ENCODE measurements at places on chromosomes 6 and 20.

- peak; percentile 79 for DNase-seq
Measured at GRCh38 chr6:111805511-111806164, 67.6 kb downstream of the FYN start.

DNA sequence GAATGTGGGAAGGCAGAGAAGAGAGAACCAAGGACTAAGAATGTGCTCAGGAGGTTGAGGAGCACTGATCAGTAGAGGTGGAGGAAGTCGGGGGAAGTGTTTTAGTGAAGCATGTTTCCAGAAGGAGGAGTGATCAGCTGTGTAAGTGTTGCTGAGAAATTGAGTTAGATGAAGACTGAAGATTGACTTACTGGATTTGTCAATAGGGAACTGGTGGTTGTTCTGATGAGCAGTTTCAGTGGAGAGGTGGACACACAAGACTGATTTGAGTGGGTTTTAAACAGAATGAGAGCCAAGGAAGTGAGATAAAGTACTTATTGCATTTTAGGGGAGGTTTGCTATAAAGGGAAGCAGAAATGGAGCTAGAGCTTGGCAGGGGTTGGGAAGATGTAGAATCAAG lies 182.6 kb downstream of the CDKAL1 start:
- no peak for DNase-seq

- no peak for DNase-seq
Measured at GRCh38 chr20:43535370-43536004, 23.3 kb upstream of the SGK2 start.

DNA sequence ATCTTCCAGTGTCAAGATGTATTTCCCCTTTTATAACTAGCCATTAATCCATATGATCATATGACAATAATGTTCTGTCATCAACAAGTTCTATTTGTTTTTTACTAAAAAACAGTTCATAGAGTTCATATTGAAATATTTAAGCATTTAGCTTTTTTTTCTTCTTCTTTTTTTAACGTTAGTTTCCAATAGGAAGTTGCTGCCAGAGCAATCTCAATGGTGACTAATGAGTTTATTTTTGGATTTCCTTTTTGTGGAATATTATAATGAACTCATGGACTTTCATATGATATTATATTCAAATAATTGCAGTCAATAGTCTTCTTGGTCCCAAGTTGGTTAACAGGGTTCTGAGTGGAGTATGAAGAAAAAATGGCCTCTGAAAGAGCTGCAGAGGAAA lies 343.3 kb downstream of the BCKDHB start:
- no peak for DNase-seq

DNA sequence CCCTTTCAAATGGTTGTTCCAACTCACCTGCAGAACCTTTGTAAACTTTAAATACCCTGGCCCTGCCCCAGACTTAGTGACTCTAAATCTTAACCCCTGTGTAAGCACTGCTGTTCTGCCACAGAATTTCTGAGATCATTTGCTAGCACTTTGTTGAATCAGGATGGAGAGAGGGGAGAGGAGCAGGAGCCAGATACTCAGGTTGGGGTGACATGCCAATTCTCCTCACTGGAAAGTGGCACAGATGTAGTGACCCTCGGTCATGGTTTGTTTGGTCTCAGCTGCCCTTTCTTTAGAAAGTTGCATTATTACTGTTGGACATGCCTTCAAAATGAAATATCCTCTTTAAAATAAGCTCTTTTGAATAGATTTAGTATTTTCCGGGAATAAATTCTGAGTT lies 168.0 kb downstream of the ZFAND3 start:
- no peak for DNase-seq

GRCh38 chr6:3756546-3756945 lies 5.0 kb upstream of the PXDC1 start:
- no peak for DNase-seq

Data from fibroblast of upper back skin (primary cell).